ENCODE measurements at places on chromosomes 6 and 20.

GRCh38 chr6:163529605-163530004 lies 115.1 kb downstream of the QKI start:
- peaks cover 73% of the 10 kb centered on the region for H3K4me1 ChIP-seq
- H3K4me3 ChIP-seq, result no peak overlapping the region
- H3K36me3 ChIP-seq, result no peaks in the 10 kb centered on the region

DNA sequence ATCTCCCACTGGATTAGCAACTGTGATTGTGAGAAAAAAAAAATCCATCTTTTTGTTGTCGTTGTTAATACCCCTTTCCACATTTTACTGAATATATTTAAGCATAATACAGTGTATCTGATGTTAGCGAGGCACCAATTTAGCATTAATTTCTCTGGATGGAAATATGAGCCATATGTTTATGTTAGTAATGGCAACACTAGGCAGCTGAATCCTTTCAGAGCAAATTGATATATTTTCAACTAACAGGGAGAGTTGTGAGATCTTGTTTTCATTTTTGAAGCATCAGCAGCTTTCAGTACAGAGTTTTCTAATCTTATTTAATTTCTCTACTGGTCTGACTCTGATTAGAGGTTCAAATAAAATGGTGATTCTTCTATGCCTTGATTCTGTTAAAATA lies 84.8 kb upstream of the HDAC2 start:
- H3K4me1 ChIP-seq, result no peaks in the 10 kb centered on the region

DNA sequence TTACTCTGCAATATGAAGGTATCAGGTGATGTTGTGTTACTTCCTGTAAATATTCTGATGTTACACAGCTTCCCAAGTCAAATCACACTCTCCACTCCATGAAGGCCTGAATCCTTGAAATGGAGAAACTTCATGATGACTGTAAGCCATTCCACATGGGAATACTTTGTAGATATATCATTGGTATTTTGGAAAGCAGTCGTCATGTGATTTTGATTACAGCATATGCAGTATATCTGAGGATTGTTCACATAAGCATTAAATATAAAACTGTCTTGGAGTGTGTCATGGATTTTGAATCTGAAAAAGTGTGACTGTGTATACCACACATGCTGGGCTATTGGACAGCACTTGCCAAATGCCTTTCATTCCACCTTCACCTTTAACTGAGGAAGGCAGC lies 118.3 kb upstream of the EXOC2 start:
- H3K36me3 ChIP-seq, result no peaks in the 10 kb centered on the region
- no peaks in the 10 kb centered on the region for H3K27me3 ChIP-seq
- H3K27ac ChIP-seq, result no peak overlapping the region
- no peaks in the 10 kb centered on the region for H3K4me1 ChIP-seq
- DNase-seq, result no peak
- no peak overlapping the region for H3K4me3 ChIP-seq

DNA sequence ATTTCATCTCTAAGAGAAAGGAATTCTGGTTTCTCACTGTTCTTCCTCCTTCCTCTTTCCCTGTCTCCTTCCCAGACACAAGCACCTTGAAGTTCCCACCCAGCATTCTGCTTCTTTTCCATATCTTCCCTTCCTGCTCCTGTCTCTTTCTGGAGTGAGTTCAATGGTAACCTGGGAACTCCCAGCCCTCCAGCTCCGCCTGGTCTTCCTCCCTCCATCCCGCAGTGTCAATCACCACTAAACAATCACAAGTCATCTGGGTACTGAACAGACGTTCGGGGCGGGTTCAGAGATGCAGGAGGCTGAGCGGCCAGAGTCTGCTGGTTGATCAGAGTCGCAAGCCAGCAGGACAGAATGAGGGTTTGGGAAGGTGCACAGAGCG lies 7.7 kb downstream of the TTBK1 start:
- H3K4me3 ChIP-seq, result no peak overlapping the region
- H3K27me3 ChIP-seq, result peaks cover 50% of the 10 kb centered on the region
- DNase-seq, result no peak
- H3K27ac ChIP-seq, result no peak overlapping the region

GRCh38 chr20:50378170-50379000 lies 131.8 kb upstream of the PTPN1 start:
- no peaks in the 10 kb centered on the region for H3K36me3 ChIP-seq
- no peak for DNase-seq
- peaks cover 9% of the 10 kb centered on the region for H3K4me1 ChIP-seq
- no peak overlapping the region for H3K27ac ChIP-seq
- no peaks in the 10 kb centered on the region for H3K27me3 ChIP-seq

DNA sequence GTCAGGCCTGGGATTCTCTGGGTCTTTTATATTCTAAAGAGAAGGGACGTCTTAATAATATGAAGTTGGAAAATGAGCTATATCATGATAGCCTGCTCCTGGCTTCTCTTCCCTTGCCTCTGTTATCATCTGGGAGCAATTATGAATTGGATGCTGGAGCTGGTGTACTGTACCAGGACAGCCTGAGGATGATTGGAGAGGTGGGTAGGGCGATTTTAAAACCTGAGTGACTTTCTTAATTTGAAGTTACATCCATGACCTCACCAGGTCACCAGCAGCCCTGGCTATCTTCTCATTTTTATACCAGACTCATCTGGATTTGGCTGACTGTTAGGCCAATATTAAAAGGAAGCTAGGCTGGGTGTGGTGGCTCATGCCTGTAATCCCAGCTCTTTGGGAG lies 317.6 kb downstream of the CLIC5 start:
- peak overlapping the region; percentile 90 for H3K27ac ChIP-seq
- no peaks in the 10 kb centered on the region for H3K27me3 ChIP-seq
- no peaks in the 10 kb centered on the region for H3K36me3 ChIP-seq
- DNase-seq, result no peak
- no peak overlapping the region for H3K4me3 ChIP-seq

- peak overlapping the region; percentile 86 for H3K4me3 ChIP-seq
- no peaks in the 10 kb centered on the region for H3K27me3 ChIP-seq
- H3K27ac ChIP-seq, result peak overlapping the region; percentile 56
- peaks cover 40% of the 10 kb centered on the region for H3K4me1 ChIP-seq
- H3K36me3 ChIP-seq, result peaks cover 43% of the 10 kb centered on the region
- no peak for DNase-seq
Measured at GRCh38 chr20:36540551-36541211, 638 bp upstream of the MYL9 start.

DNA sequence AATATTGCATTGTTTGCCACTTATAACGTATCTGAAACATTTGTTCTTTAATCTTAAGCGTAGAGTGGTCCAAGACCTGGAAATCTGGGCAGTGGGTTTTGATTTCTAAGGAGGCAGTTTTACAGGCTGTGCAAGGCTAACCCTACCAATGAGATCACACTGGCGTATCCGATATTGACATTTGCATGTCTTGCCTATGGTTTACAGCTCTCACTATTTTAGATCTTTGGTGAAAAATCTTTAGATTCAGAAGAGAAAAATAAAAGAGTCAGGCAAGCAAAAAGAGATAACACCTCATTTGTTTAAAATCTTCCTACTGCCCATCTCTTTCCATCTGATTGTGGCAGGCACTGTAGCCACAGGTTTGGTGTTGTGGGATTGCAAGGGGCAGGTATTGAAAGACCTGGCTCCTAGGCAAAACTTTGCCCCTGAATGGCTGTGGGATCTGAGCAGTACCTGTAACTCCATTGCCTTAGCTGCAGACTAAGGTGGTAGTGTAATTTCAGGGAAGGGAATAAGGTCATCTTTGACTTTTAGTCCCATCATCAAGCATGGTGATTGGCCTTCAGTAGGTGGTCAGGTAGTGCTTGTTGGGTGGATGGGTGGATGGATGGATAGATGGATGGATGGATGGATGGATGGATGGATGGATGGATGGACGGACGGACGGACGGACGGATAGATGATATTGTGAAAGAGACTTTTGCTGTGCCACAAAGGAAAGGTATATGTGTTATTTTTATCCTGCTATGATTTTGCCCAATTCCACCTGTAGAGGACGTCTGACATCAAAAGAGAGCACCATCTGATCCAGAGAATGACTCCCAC lies 1.9 kb downstream of the TNFAIP3 start:
- no peak for DNase-seq
- peak overlapping the region; percentile 87 for H3K4me3 ChIP-seq
- H3K27me3 ChIP-seq, result no peaks in the 10 kb centered on the region
- H3K36me3 ChIP-seq, result peaks cover 33% of the 10 kb centered on the region
- H3K4me1 ChIP-seq, result peaks cover 55% of the 10 kb centered on the region

GRCh38 chr6:22322103-22323030 lies 25.5 kb upstream of the PRL start:
- no peaks in the 10 kb centered on the region for H3K36me3 ChIP-seq
- DNase-seq, result no peak
- H3K4me1 ChIP-seq, result peaks cover 55% of the 10 kb centered on the region
- H3K4me3 ChIP-seq, result no peak overlapping the region
- H3K27me3 ChIP-seq, result no peaks in the 10 kb centered on the region
- peak overlapping the region; percentile 94 for H3K27ac ChIP-seq

DNA sequence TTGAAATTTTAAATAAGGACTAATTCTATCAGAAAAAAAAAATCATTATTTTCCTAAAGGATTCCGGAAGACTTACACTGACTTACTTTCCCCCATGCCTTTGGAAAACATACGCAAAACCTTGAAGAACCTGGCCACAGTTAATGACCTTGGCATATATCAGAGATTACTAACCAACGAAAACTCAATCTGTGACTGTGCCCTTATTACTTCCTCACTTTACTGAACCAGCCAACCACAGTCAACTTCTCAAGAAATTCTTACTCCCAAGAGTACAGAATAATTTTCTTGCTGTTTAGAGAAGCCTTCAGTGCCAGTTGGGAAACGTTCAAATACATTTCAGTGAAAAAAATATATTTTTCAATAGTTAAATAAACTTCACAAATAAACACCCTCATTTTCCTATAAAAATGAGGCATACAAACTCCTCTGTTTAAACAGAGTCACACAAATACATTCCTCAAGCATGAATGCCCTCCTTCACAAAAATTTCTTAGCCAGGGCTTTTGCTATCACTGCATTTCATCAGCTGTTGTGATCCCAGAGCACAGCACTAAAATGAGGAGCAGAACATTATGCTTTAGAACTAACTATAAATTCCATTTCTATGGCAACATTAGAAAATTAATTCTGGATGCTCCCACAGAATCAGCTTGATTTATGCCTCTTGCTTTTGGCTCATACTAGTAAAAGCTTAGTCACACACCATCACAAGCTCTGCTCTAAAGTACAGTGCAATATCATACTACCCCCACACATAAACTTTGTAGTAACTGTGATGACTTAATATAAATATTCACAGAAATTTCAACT lies 117.6 kb downstream of the DST start:
- H3K27me3 ChIP-seq, result no peaks in the 10 kb centered on the region
- H3K27ac ChIP-seq, result peak overlapping the region; percentile 81
- peaks cover 71% of the 10 kb centered on the region for H3K4me1 ChIP-seq
- H3K4me3 ChIP-seq, result no peak overlapping the region
- peaks cover 60% of the 10 kb centered on the region for H3K36me3 ChIP-seq

GRCh38 chr6:51167468-51167867 lies 348.8 kb downstream of the TFAP2B start:
- H3K4me3 ChIP-seq, result no peak overlapping the region
- no peaks in the 10 kb centered on the region for H3K27me3 ChIP-seq
- H3K27ac ChIP-seq, result no peak overlapping the region

GRCh38 chr6:149252622-149253021 lies 64.9 kb upstream of the TAB2 start:
- H3K4me3 ChIP-seq, result no peak overlapping the region
- H3K27me3 ChIP-seq, result no peaks in the 10 kb centered on the region
- no peak for DNase-seq
- peaks cover 24% of the 10 kb centered on the region for H3K4me1 ChIP-seq

- H3K4me3 ChIP-seq, result no peak overlapping the region
- H3K4me1 ChIP-seq, result no peaks in the 10 kb centered on the region
- DNase-seq, result no peak
Measured at GRCh38 chr6:82178759-82179112, 68.8 kb downstream of the IBTK start.

DNA sequence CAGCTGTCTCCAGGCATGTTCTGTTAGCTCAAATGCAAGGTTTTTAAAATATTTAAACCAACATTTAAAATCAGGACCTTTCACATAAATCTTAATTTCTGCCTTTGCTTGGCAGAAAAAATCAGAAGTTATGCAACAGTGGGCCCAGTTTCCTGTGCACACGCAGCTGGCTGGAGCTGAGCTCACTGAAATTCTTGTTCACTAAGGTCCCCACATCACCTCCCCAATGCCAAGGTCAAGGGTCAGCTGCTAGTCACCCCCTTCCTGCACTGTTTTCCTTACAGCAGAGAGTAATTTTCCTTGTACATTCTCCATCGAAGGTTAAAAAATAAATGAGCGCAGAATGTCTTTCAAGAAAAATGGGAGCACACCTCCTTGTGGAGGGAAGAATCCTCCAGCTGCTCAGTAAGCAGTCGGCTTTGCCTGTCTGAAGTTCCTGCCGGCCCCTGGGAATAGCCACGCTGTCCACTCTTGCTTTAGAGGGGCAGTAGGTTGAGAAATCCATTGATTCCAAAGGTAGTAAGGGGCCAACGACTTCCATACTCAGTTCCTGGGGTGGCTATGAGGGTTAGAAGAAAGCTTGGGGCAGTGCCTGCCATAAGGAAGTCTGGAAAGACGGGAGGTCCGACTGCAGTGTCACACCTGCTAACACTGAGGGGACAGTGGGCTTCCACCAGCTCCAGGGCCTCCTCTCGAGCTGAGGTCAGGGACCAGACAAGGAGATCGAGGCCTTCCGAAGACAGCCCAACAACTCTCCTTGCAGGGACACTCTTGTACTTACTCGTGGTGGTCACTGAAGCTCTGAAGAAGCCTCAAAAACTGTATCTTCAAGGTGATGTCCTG lies 56.8 kb downstream of the MYH7B start:
- H3K4me1 ChIP-seq, result no peaks in the 10 kb centered on the region
- peak; percentile 30 for DNase-seq
- no peak overlapping the region for H3K27ac ChIP-seq
- no peaks in the 10 kb centered on the region for H3K27me3 ChIP-seq
- H3K4me3 ChIP-seq, result no peak overlapping the region

Data from SJSA1 (cell line).